ENCODE measurements at places on chromosomes 2 and 18.

GRCh38 chr2:231355508-231356465, 39.7 kb upstream of the B3GNT7 start:
- no peak for DNase-seq

- no peak for DNase-seq
Observed at GRCh38 chr2:59204040-59204439, 962.9 kb upstream of the FANCL start.

- DNase-seq, result no peak
Observed at GRCh38 chr2:134441153-134441863, 187.4 kb downstream of the MGAT5 start.

GRCh38 chr2:50763776-50764175, 268.2 kb downstream of the NRXN1 start:
- DNase-seq, result no peak

- DNase-seq, result no peak
Observed at GRCh38 chr2:206611191-206611590, 31.1 kb upstream of the FAM237A start.

DNA sequence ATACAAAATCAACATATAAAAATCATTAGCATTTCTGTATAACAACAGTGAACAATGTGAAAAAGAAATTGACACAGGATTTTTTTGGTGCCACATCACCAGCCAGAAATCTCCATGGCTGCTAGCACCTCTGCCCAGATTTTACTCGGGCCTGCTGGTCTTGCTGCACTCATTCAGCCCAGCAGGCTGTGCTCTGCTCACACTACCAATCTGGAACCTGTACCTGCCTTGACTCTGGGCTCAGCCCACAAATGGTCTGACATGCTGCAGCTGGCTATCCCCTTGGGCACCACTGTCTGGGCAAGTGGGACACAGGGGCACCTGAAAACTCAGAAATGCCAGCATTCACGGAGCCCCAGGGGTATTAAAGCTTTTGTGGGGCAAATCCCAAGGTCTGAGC, 392.5 kb upstream of the NRXN1 start:
- no peak for DNase-seq

GRCh38 chr2:134792186-134792585, 46.2 kb upstream of the ACMSD start:
- DNase-seq, result no peak

Measured in inflammatory macrophage (primary cell).